ENCODE measurements at places on chromosomes 11 and 22. TPM values are rescaled to one million over a fixed set of nuclear protein-coding genes. Genes with fewer than 3 reads are reported as not detected.

GRCh38 chr11:76592025-76592914 lies 78.3 kb downstream of the LRRC32 start:
- H3K27ac ChIP-seq: no peak overlapping the region
- no peaks in the 10 kb centered on the region for H3K4me1 ChIP-seq
- no peaks in the 10 kb centered on the region for H3K36me3 ChIP-seq
- DNase-seq: no peak
- H3K4me3 ChIP-seq: no peak overlapping the region

DNA sequence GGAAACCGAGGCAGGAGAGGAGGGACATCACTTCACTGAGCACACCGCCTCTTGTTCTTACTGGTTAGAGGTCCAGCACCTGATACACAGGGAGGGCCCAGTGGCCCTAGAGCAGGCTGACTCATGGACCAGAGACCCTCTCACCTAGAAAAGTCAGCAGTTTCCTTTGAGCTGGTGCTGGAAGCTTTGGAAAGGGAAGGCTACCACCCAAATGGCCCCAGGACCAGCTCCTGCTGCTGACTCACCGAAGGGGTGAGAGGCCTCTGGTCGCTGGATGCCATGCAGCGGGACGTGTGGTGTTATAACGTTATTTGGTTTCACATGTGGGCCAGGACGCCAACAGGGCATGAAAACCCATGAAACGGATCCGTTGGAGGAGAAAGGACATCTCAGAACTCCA lies 3.8 kb downstream of the NADSYN1 start:
- no peaks in the 10 kb centered on the region for H3K27me3 ChIP-seq
- no peak overlapping the region for H3K27ac ChIP-seq
- no peak overlapping the region for H3K4me3 ChIP-seq

GRCh38 chr22:39959640-39960447 lies at the start of gene TMA7B:
Gene TMA7B, plus strand, starts transcription at chr22:39960397. Its CDS starts 3,978 bp downstream, at chr22:39964375.
- H3K4me3 ChIP-seq: no peak within 1 kb of the TSS
- H3K27ac ChIP-seq: no peak within 1 kb of the TSS
- DNase-seq: peak; percentile 48

GRCh38 chr11:68890490-68891231 lies 13.0 kb downstream of the MRPL21 start:
- H3K4me1 ChIP-seq: peaks cover 13% of the 10 kb centered on the region
- H3K27me3 ChIP-seq: no peaks in the 10 kb centered on the region
- H3K36me3 ChIP-seq: no peaks in the 10 kb centered on the region
- H3K27ac ChIP-seq: peak overlapping the region; percentile 65
- peak; percentile 61 for DNase-seq
- no peak overlapping the region for H3K4me3 ChIP-seq

DNA sequence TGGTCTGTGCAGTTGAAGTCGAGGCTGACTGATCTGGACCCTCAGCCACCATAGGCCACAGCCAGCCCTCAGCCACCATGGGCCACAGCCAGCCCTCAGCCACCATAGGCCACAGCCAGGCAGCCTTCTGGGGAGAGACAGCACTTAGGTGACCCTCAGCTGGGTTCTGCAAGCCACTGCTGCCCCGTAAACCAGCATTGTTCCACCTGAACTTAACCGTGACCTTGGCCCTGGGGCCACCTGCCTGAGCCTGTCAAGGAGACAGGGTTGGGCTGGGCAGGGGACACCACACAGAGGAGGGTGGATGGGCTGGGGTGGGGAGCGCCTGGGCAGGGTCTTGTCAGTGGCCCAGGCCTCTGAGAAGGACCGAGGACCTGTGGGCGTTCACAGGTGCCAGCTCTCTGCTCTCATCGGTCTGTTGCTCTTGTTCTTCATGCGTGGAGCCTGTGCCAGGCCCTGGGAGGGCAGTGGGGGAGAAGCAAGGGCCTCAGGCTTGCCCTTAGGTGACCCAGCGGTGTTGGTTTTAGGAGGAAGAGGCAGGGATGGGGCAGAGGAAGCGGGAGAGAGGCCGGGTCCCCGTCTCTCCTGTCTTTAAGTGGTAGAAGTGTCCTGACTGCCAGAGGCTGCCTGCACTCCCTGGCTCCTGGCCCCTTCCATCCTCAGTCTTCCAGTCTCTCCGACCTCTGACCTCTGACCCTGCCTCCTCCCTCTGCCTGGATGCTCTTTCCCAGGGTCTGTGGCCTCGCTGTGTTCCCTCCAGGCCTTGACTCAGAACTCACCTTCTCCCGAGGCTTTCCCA lies 36.9 kb downstream of the GRAMD4 start:
- H3K4me1 ChIP-seq: peaks cover 10% of the 10 kb centered on the region
- H3K27me3 ChIP-seq: no peaks in the 10 kb centered on the region
- no peak overlapping the region for H3K4me3 ChIP-seq
- DNase-seq: no peak
- no peaks in the 10 kb centered on the region for H3K36me3 ChIP-seq

The KCTD17 gene
- total RNA-seq: 57.0 TPM

The RRP8 gene
- total RNA-seq: 17.5 TPM

DNA sequence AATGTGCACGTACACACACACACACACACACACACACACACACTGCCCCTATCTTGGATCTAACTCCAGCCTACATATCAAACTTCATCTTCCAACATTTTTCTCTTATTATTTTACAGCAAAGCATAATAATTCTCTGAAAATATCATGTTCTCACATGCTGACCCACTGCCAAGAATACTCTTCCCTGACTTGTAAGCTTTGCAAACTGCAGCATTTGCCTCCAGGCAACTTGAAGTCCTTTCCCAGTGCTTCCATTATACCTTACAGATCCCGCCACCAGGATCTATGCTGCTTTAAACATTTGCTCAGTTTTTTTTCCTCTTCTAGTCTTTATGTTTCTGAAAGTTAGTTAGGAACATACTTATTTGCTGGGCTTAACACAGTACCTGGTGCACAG lies 483.3 kb upstream of the ARHGAP42 start:
- no peak for DNase-seq
- H3K27ac ChIP-seq: no peak overlapping the region
- H3K4me3 ChIP-seq: no peak overlapping the region
- H3K27me3 ChIP-seq: no peaks in the 10 kb centered on the region

DNA sequence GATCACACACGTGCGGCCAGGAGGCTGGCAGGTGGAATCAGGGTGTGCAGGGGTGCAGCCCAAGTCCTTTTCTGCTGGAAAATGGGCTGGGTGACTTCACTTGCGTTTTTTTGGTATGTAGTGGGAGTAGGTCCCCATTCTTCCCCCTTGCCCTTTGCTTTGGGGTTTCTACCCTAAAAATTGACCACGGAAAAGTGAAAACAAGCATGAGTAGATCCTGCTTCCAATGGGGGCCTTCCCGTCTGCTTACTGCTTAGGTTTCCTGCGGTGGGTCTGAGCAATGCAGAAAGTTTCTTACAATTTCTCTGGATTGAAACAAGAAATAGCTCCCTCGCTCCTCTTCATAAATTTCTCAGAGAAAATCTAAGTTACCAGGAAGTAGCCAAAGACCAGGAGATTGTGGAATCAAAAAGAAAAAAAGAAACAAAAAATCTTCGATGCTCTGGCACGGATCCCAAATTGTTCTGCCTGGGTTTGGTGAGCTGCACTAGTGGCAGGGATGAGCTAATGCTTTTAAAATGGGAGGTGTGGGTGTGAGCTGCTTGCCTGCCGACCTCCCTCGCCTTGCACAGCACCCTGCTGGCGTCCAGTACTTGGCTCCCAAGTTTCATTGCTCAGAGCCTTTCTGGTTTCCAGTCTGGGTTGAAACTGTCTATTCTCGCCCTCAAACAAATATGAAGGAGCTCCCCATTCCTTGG lies 2.4 kb downstream of the TIMP3 start:
- DNase-seq: peak; percentile 57
- H3K27ac ChIP-seq: peak overlapping the region; percentile 80
- peak overlapping the region; percentile 90 for H3K4me3 ChIP-seq

DNA sequence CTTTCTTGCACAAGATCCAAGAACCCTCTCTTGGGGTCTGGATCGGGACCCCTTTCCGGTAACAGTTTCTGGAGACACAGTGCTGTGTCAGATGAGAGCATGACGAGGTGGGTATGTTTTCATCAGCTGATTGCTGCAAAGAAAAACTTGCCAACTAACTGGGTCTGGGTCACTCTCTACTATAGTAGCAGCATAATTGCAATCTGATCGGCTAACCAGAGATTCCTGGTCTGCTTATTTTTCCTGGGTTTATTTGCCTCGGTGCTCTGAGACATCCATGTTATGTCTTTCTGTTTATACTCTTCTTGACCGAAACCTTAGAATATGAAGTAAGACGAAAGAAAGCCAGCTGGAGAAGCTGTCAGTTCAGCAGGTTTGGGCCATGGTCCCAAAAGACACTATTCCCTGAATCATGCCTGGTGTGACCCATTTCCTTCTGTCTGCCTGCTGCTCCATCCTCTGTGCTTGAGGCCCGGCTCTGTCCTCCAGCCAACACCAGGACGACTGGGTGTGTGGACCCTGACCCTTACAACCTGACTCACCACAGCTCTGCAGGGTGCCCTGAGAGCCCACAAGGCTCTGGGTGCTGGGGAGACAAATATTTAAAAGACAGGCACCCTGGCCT lies 24.1 kb upstream of the CLMP start:
- H3K4me1 ChIP-seq: no peaks in the 10 kb centered on the region
- no peaks in the 10 kb centered on the region for H3K27me3 ChIP-seq
- no peak for DNase-seq
- H3K36me3 ChIP-seq: no peaks in the 10 kb centered on the region
- H3K4me3 ChIP-seq: no peak overlapping the region
- no peak overlapping the region for H3K27ac ChIP-seq

The YWHAH gene
- total RNA-seq: 47.6 TPM

DNA sequence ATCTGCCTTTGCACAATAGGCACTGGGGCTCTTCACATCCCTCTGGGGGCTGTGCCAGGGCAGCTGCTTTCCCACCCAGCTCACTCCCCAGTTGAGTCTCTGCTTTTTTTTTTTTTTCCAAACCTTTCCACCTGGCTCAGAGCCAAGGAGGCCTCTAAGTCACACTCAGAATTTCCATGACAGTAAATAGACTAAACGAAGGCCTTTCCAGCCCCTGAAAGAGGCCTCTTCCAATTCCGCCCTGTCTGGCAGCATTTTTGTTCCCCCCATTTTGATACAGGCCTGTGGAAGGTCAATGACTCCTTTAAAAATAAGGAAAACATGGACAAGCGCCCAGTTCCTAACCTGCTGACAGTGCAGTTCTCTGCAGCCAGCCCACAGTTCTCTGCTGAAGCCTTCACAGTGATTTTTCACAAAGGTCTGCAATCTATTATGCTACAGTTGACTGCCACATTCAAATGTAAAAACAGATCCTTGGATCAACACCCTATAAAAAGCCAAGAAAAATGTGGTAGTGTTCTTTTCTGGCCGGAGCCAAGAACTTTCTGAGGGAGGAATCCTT lies 107.5 kb upstream of the SESN3 start:
- peak; percentile 87 for DNase-seq
- peak overlapping the region; percentile 87 for H3K27ac ChIP-seq
- no peaks in the 10 kb centered on the region for H3K27me3 ChIP-seq
- no peaks in the 10 kb centered on the region for H3K36me3 ChIP-seq
- H3K4me1 ChIP-seq: peaks cover 24% of the 10 kb centered on the region

The OR8A1 gene
- total RNA-seq: 0.50 TPM

The CASP4 gene
- 20.7 TPM for total RNA-seq

The P2RY6 gene
- total RNA-seq: 0.47 TPM

The HRAS gene
- 49.7 TPM for total RNA-seq

DNA sequence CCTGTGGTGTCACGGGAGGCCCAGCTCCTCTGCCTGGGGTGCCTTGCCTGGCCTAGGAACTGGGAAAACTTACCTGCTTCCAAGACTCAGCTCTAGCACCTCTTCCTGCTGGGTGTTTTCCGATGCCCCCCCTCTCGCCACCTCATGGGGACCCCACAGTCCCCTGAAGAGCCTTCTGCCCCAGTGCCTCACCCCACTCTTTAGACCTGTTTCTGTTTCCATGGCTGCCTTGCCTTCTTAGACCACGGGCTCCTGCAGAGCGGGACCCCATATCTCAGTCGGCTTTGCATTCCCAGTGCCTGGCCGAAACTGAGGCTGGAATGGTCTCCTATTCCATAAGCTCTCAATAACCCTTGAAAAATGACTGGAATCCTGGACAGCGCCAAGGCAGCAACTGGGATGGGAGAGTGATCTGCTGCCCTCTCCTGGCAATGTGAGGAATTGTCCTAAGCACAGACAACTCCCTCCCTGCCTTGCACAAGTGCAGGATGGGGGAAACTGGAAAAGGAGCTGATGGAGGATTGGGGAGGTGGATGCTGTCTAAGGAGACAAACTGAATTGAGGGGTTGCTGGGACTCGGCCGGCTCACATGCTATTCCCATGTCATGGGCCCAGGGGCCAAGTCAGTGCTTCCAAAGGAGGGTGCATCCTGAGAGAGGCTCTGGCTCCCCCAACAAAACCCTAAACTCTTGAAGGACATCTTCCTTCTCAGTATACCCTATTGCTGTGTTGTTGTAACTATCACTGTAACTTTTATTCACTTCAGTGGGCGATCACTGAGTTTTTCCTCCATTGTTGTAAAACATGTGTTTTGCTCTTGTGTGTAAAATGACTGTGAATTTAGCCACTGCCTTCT lies 26.6 kb upstream of the IL17RA start:
- no peaks in the 10 kb centered on the region for H3K27me3 ChIP-seq
- no peaks in the 10 kb centered on the region for H3K36me3 ChIP-seq
- H3K4me1 ChIP-seq: no peaks in the 10 kb centered on the region
- no peak overlapping the region for H3K27ac ChIP-seq
- no peak overlapping the region for H3K4me3 ChIP-seq
- DNase-seq: peak; percentile 80

- no peak overlapping the region for H3K4me3 ChIP-seq
- H3K27ac ChIP-seq: peak overlapping the region; percentile 82
- peak; percentile 94 for DNase-seq
Measured at GRCh38 chr11:76604626-76605241, 65.8 kb downstream of the LRRC32 start.

DNA sequence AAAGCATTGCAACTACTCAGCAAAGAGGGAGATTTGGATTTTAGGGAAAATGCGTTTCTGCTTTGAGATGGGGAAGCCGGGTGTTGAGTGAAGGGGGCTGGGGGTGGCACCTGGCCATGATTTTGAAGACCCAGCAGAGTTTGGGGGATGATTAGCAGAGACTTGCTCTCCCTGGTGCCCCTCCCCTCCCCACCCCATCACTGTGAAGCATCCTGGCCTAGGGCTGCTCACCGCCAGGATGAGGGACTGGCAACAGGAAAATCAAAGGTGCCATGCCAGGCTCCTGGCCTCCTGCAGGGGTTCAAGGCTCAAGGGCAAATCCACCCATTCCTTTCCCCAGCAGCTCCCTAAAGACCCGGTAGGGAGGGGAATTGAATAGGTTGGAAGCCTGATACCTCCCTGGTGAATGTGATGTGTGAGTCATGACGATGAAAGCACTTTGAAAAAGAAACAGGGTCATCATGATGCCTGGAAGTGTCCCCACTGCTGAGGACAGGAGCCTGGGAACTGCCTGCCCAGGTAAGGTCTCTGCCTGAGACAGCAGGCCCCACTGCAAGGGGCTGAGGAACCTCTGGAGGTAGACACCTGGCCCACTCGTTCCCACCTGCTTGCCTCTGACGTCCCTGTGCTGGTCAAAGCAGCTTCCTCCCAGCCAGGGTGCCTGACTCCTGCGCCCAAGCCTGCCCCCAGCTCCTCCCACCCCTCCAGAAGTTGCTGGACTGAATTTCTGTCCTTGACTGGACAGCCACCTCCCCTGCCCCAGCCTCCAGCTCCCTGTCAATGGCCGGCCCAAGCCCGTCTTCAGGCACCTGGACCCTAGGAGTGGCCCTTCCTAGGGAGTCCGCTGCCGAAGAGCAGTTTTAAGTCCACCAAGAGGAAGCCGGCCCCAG lies 1.7 kb downstream of the CHST1 start:
- no peaks in the 10 kb centered on the region for H3K36me3 ChIP-seq
- no peaks in the 10 kb centered on the region for H3K27me3 ChIP-seq
- DNase-seq: no peak
- H3K4me1 ChIP-seq: peaks cover 8% of the 10 kb centered on the region

The SERPING1 gene
- total RNA-seq: 53.6 TPM

The KLHL35 gene
- total RNA-seq: 58.2 TPM

The OR2AG1 gene
- not detected for total RNA-seq
